ENCODE measurements at places on chromosomes 13 and 19.

GRCh38 chr13:90787007-90787406, 560.5 kb upstream of the MIR17HG start:
- DNase-seq = no peak
- no peak overlapping the region for H3K4me3 ChIP-seq
- H3K27me3 ChIP-seq = no peaks in the 10 kb centered on the region
- H3K4me1 ChIP-seq = no peaks in the 10 kb centered on the region

DNA sequence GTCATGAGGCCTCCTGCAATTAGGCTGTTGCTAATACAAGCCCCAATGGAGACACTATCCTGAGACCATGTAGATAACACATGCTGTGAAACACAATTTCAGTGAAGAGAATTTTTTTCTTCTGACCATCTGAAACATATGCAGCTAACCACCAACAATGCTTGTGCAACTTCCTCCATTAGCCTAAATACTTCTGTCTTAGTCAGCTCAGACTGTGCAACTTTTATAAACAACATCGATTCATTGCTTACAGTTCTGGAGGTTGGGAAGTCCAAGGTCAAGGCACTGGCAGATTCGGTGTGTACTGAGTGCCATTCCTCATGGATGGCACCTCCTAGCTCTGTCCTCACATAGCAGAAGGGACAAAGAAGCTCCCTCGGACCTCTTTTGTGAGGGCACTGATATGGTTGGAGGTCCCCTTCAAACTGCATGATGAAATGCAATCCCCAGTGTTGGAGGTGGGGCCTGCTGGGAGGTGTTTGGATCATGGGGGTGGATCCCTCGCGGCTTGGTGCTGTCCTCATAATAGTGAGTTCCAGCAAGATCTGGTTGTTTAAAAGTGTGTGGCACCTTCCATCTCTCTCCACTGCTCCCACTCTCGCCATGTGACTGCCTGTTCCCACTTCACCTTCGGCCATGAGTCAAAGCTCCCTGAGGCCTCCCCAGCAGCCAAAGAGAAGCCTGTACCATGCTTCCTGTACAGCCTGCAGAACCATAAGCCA, 27.7 kb downstream of the STK24 start:
- H3K36me3 ChIP-seq = no peaks in the 10 kb centered on the region
- peaks cover 84% of the 10 kb centered on the region for H3K4me1 ChIP-seq

DNA sequence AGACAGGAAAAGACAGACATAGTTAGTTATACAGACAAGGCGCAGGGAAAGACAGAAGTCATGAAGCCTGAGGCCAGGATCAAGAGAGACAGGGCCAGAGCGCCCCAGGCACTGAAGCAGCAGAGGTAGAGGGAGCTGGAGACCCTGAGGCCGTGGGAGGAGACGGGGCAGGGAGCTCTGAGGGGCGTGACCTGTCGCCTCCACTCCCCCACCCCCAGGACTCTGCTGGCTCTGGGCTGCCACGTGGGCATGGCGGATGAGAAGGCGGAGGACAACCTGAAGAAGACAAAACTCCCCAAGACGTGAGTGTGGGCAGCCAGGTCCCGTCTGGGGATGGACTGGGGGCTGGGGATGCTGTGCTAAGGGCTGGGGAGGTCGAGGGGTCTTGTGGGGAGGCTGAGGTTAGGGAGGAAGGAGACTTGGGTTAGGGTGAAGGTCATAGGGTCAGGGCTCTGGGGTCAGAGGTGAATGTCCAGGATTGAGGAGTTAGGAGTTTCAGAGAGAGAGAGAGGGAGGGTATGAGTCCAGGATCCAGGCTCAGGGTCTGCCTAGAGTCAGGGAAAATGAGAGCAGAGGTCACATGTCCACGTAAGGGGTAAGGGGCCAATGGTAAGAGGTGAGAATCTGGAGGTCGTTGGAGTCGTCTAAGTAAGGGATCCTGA, 31.1 kb downstream of the RYR1 start:
- H3K4me3 ChIP-seq = no peak overlapping the region
- DNase-seq = no peak
- H3K4me1 ChIP-seq = no peaks in the 10 kb centered on the region
- no peak overlapping the region for H3K27ac ChIP-seq

GRCh38 chr13:109778102-109778542, 8.3 kb downstream of the IRS2 start:
- peak overlapping the region; percentile 23 for H3K27ac ChIP-seq
- H3K27me3 ChIP-seq = no peaks in the 10 kb centered on the region
- H3K4me1 ChIP-seq = peaks cover 56% of the 10 kb centered on the region
- DNase-seq = no peak

- H3K27me3 ChIP-seq = no peaks in the 10 kb centered on the region
- no peak overlapping the region for H3K27ac ChIP-seq
- H3K4me3 ChIP-seq = no peak overlapping the region
- H3K36me3 ChIP-seq = no peaks in the 10 kb centered on the region
These were observed 8.9 kb downstream of the KASH5 start for GRCh38 chr19:49396738-49397505.

- no peak for DNase-seq
- no peak overlapping the region for H3K4me3 ChIP-seq
- no peaks in the 10 kb centered on the region for H3K4me1 ChIP-seq
- H3K27me3 ChIP-seq = no peaks in the 10 kb centered on the region
These were observed 279.7 kb downstream of the COG6 start for GRCh38 chr13:39935155-39935554.

DNA sequence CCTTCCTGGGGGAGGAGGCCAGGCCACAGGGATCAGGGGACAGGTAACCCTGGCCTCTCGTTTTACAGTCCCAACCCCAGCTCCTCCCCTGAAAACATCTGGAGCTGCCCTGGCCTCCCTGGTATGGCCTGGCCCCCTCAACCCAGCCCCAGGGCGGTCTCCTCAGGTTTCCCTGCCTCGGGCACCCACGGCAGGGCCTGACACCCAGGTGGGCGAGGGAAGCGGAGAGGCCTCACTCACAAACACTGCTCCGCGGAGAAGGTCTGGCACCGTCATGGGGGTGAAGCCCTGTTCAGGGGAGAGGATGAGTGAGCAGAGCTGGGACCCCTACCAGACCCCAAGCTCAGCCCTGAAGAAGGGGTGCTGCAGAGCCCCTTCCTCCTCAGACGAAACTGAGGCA, 6.5 kb upstream of the CCER2 start:
- no peak overlapping the region for H3K27ac ChIP-seq
- H3K4me1 ChIP-seq = no peaks in the 10 kb centered on the region
- no peak for DNase-seq

GRCh38 chr13:87235621-87236020, 435.6 kb upstream of the SLITRK5 start:
- no peaks in the 10 kb centered on the region for H3K36me3 ChIP-seq
- no peaks in the 10 kb centered on the region for H3K27me3 ChIP-seq
- no peak overlapping the region for H3K27ac ChIP-seq
- H3K4me1 ChIP-seq = no peaks in the 10 kb centered on the region

DNA sequence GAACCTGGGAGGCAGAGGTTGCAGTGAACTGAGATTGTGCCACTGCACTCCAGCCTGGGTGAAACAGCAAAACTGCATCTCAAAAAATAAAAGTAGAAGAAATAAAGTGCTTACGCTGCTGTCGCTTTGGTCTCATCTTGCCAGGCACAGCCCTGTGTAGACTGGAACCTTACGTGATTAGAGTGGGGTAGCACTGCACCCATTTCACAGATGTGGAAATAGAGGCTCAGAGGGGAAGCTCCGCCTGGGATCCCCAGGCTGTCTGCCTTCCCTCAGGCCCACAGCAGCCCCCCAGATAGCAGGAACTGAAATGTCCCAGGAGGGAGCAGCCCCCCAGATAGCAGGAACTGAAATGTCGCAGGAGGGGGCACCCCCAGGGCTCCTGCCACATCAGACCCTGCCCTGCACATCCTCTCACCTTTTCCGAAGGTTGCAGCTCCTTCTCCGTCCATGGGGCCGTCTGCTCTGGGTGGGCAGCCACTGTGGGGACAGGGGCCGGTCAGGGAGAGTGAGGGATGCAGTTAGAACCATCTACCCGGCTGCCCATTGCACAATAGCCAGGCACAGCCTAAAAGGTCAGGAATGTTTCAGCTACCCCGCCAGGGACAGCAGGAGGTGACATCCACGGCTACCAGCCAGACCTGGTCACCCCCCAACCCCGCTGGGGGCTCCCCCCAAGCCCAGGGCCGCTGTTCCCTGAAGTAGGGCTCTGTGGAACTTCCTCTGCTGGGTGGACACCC, 1.9 kb downstream of the PLIN4 start:
- H3K4me3 ChIP-seq = no peak overlapping the region
- no peak for DNase-seq
- H3K27ac ChIP-seq = no peak overlapping the region

- H3K4me1 ChIP-seq = no peaks in the 10 kb centered on the region
- peaks cover 4% of the 10 kb centered on the region for H3K36me3 ChIP-seq
- H3K27me3 ChIP-seq = no peaks in the 10 kb centered on the region
- H3K4me3 ChIP-seq = no peak overlapping the region
These were observed 9.5 kb upstream of the NUDT15 start for GRCh38 chr13:48028066-48028465.

- H3K36me3 ChIP-seq = no peaks in the 10 kb centered on the region
- no peak overlapping the region for H3K4me3 ChIP-seq
- no peaks in the 10 kb centered on the region for H3K4me1 ChIP-seq
- no peaks in the 10 kb centered on the region for H3K27me3 ChIP-seq
These were observed 122.1 kb upstream of the GPR12 start for GRCh38 chr13:26882731-26883130.

- no peaks in the 10 kb centered on the region for H3K36me3 ChIP-seq
- no peak overlapping the region for H3K4me3 ChIP-seq
- H3K27ac ChIP-seq = no peak overlapping the region
- H3K4me1 ChIP-seq = no peaks in the 10 kb centered on the region
- DNase-seq = no peak
These were observed 30.7 kb upstream of the RFXAP start for GRCh38 chr13:36788276-36788675.

DNA sequence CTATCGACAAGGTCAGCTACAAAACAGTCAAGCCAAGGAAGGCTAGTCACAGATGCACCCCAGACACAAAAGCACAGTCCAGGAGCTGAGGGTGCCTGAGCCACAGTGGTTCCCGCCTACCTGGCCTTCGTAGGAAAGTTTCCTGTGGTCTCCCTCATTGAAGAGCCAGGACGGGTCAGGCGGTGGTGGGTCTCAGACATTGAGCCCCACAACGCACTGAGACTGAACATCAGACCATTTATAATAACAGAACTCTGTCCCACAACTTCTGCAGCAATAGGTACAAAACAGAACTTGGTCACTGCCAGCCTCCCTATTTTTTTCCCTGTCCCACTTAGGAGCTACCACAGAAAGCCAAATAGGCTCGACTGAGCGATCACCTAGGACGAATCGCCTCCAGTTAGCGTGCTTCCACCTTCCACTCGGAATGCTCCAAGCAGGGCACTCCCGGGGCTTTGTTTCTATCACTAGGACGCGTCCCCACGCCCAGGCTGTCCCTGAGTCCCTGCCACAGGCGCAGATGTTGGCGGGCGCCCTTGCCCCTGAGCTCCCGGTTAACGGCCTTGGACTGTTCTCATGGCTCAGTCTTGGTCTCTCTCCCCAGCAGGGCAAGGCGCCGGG, 640 bp upstream of the ZNF544 start:
- H3K4me1 ChIP-seq = peaks cover 8% of the 10 kb centered on the region
- DNase-seq = no peak
- H3K36me3 ChIP-seq = no peaks in the 10 kb centered on the region
- H3K4me3 ChIP-seq = peak overlapping the region; percentile 69

GRCh38 chr19:4357095-4357797, 13.9 kb downstream of the MPND start:
- no peak for DNase-seq
- no peak overlapping the region for H3K4me3 ChIP-seq
- H3K27ac ChIP-seq = no peak overlapping the region

GRCh38 chr13:79352107-79352506, 53.9 kb downstream of the RBM26 start:
- no peak overlapping the region for H3K27ac ChIP-seq
- H3K36me3 ChIP-seq = peaks cover 26% of the 10 kb centered on the region
- no peaks in the 10 kb centered on the region for H3K4me1 ChIP-seq
- H3K27me3 ChIP-seq = no peaks in the 10 kb centered on the region
